ENCODE measurements at places on chromosomes 1 and 21.
A peak's percentile ranks its signal among the peaks of the same experiment; 100 is the strongest.

DNA sequence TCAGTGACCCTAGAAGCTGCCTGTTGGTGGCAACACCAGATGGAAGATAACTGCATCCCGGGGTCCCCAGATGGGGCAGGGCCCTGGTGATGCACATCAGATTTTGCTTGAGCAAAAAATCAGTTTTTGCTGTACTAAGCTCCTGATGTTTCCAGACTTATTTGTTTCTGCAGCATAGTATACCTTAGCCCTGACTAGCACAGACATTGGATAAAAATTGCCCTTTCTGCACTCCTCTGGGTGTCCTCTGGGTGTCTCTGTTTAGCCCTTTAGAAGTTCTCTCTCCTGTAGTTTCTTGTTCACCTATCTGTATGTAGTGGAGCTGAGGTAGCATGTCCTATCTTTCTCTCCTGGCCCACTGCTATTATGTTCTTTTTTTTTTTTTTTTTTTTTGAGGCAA lies 30.3 kb upstream of the PLA2G2C start:
- no peak for DNase-seq

DNA sequence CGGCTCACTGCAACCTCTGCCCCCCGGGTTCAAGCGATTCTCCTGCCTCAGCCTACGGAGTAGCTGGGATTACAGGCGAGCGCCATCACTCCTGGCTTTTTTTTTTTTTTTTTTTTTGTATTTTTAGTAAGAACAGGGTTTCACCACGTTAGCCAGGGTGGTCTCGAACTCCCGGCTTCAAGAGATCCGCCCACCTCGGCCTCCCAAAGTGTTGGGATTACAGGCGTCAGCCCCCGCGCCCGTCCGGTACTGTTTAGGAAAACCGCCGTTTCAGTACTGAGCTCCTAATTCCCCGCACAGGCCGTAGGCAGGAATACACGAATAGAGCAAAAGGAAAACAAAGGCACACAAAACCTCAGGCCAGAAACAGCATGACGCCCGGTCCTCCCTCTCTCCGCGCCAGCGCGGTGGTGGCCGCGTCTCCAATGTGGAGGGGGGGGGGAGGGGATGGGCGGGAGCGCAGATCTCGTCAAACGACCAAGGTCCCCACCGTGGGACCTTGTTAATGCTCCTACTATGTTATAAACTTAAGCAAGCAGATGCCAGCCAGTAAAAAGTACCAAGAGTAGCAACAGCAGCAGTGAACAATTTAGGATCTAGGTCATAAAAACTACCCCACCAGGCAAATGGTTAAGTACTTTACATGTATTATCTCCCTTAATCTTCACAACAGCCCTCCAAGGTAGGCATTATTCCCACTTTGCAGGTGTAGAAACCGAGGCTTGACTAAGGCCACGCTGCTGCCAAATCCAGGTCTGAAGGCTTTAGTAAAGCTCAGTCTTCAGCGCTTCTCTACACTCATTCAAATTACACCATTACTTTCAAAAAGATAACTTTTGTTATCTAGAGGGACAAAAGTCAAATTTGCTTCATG lies 648 bp upstream of the ADAR start:
- DNase-seq, result peak; percentile 25

GRCh38 chr1:188615321-188615720 lies 1786.6 kb downstream of the PLA2G4A start:
- DNase-seq, result no peak

DNA sequence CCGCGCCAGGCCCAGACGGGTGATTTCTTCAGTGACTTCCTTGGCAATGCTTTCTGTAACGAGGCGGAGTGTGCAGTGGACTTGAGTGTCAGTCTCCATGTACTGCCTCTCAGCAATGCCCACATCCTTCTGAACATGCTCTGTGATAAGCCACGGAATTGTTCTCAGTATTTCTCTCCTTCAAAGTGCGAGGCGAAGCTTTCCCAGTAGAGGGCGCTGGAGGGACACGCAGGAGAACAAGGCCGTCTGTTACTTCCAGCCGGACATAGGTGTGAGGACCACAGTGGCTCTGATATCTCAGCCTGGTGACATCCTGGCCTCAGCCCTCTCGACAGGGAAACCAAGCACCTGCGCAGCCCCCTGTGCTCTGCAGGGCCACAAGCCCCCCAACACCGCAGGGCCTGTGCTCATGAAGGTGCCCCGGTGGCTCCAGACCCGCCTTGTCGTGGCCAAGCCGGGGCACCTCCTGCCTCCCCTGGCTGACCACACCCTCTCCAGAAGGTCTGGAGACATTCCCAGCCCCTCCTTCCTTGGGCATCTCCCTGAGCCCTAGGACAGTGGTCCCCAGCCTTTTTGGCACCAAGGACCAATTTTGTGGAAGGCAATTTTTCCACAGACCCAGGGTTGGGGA lies 46.1 kb upstream of the BACE2 start:
- peak; percentile 52 for DNase-seq

DNA sequence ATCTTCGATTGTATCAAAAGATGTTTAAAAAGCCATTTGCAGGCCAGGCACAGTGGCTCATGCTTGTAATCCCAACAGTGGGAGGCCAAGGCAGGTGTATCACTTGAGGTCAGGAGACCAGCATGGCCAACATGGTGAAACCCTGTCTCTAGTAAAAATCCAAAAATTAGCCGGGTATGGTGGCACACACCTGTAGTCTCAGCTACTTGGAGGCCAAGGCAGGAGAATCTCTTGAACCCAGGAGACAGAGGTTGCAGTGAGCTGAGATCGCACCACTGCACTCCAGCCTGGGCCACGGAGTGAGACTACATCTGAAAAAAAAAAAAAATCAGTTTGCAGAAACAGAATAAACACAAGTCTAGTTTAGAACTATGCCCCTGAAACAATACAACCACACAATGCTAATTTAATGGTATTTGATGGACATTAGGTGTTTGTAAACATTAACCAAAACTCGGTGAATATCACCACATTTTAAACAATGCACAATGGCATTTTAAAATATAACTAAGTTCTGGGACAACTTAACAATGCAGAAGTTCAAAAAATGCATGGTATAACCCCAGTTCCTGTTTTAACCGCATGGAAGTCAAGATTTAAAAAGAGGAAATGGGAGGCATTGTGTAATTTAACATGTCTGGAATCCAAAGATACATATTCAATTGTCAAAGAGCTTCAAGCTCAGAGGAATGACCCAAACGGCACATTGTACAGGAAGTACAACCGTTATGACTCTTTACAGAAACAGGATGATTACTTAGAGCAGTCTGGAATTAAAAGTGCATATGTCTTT lies 7.1 kb upstream of the PTTG1IP start:
- DNase-seq, result no peak

DNA sequence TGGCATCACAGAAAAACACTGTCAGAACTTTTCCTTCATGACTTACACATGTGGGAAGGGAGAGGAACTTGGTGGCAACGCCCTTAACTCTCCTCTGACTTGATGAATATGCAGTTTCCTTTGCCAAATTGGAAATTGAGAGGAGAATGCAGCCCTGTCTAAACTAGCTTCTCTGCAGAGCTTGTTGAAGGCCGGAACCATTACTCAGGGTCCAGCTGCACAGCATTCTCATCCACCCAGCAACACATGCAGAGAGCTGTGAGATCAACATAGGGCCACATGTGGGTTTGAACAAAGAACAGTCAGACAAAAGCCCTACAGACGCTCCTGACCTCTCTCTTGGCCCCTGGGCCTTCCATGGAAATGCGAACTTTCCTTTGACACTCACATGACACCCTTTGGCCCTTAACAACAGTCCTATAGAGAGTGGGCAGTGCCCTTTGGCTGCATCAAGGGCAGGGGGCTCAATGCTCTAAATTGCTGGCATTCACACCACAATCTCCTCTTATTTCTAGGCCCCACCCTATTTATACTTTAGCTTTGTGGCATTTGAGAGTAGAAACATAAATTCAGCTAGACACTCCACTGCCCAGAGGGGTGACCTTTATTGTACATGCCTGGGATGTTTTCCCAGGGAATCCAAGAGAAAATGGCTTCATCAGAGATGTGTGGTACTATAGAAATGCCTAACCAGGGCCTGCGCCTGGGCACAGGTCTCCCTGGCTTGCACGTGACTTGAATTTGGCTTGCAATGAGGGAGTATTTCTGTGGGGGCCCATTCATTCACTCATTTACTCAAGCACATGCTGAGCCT lies 64.4 kb downstream of the CDC7 start:
- DNase-seq, result peak; percentile 82

DNA sequence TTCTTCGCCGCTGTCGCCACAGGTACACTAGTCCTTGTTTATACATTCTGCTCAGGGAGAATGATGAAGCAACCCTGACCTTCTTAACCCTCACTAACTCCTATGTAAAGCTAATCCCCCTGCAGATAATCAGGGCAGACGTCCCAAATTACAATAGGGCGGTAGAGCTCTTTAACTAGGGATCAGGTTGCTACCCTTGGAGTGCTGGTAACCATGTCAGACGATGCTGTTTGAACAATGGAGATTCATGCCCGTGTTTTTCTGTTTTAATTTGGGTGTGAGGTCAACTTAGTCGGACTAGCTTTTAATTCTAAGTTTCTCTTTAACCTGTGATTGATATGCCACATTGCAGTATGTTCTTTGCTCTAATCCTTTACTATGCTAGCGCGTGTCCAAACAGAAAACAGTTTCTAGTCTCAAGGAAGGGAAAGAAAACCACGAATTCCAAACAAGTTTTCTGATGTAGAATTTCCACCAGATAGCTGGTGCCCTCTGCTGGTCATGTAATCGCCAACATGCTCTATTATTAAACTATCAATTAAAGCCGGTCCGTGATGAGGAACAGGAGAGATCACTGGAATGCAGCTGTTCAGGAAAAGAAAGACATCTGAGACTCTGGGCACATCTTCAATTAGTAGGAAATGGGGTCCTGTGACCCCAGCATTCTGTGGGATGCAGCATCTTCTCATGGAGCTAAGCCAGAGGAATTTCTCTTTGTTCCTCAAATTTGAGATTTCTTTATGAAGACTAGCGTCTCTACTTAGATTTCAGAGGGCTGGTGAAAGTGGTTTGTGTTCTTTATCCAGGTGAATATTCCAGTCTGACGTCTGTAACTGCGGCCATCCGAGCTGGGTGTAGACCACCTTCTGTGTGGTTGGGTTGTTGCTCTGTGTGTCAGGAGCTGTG lies 18.3 kb upstream of the VAMP3 start:
- peak; percentile 58 for DNase-seq

GRCh38 chr1:198363625-198364151 lies 176.8 kb downstream of the ATP6V1G3 start:
- no peak for DNase-seq

DNA sequence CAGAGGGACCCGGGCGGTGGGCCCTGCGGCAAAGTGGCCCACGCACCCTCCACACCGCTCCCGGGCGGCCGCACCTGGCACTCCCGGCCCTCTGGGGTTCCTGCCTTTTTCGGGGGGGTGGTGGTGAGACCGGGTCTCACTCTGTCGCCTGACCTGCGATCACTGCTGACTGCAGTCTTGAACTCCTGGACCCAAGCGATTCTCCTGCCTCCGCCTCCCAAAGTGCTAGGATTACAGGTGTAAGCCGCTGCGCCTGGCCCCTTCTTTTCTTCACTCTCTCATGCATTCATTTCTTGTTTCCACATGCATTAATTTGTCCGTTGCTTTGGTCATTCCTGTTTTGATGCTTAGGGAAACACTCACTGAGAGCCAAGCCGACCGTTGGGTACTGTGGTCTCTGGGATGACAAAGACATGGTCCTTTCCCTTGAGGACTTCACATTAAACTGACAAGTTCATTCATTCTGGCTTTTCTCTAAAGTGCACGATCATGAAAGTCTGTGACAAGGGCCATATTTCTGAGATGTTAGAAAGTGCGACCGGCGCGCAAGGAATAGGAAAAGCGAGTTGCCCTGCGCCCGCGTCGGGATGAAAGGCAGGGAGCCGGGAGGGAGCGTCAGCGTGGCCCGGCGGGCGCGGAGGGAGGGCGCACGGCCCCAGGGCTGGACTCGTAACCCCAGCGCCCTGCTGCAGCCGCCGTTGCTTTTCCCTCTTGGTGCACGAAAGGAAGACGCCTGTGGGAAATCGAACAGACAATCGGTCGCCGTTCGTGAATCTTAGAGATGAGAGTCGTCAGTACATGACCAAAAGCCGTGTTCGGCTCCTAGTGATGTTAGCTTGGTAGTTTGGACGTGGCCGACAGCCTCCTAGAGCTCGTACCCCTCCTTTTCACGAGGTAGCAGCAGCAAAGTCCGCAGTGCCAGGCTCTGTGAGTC lies 1.0 kb upstream of the MCOLN2 start:
- no peak for DNase-seq

- peak; percentile 92 for DNase-seq
Measured at GRCh38 chr1:53732912-53733317, 6.0 kb downstream of the GLIS1 start.

DNA sequence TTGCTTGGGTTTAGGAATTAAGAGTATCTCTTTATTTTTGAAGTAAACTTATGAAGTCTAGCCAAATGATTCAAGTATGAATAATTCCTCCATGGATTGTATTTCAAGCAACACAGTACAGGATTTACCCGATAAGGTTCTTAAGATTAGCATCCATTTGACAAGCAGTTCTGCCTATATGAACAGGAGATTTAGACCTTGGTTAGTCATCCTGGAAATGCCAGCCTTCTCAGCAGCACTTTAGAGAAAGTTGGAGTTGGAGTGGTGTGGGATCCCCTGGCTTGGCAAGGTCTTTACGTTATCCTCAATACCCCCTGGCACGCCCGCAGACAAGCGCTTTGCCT lies 1.6 kb downstream of the BCAR3 start:
- DNase-seq, result no peak
